ENCODE measurements at places on chromosomes 2 and 18.

GRCh38 chr2:174595891-174596397 is 1.7 kb downstream of the WIPF1 start:
- DNase-seq: peak; percentile 17

GRCh38 chr18:2102022-2102421 is 469.3 kb downstream of the METTL4 start:
- no peak for DNase-seq

- no peak for DNase-seq
Observed at GRCh38 chr18:11997466-11997865, 16.2 kb downstream of the IMPA2 start.

DNA sequence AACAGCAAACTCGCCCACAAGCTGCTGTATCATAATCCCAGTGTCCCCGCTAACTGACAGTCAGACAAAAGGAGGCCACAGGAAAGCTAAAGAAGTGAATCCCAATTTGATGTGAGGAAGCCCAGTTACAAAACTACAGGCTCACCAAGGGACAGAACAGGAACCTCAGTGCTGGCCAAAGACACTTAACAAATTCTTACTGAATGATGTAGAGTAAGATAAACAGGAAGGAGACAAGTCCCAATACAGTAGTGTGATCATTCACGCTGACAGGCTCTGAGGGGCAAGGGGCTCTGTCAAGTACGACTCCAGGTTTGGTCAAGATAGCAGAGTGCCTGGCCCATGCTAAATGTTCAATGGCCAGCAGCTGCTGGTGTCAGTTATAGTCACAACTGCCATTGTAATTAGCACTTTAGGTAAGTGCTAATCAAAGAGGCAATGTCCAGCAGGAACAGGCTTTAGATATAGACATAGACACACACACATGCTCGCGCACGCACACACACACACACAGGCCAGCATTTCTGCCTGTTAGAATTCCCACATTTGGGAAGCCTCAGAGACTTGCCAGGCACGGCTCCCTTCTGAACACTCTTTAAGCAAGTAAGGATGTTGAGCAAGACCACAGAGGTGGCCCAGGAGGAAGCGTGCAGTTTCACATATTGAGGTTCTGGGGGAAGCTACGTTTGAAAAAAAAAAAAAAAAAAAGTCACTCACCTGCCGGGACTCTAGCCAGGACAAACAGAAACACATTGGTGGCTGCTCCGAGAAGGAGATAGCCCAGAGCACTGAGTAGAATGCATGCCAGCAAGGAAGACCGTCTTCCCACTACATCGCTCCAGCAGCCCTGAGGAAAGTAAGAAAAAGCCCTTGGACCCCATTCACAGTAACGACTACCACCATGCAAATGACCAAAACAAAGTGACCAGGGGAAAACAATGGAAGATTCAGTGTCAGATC is 35.4 kb upstream of the TMEM182 start:
- DNase-seq: no peak

GRCh38 chr2:101125808-101126207 is 25.4 kb downstream of the TBC1D8 start:
- DNase-seq: no peak

GRCh38 chr2:230981704-230982103 is 14.2 kb upstream of the SPATA3 start:
- peak; percentile 46 for DNase-seq

DNA sequence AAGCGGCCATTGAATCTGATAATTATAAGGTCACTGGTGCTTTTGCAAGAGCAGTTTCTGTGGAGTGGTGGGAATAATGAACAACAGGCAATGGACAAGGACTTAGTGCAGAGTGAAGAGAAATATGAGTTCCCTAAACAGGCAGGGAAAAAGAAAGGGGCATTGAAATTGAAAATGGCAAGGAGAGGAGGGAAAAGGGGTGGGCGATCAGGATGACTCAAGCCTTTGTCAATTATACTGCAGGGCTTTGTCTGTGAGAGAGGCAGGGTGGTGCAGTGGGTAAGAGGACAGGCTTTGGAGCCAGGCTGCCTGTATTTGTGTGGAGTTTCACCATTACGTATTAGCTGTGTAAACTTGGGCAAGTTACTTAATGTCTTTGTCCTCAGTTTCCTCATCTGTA is 29.5 kb upstream of the PAIP2B start:
- no peak for DNase-seq
